Frontal cortex (tissue), 4 donors: ENCODE measurements at places on chromosomes 4 and X. TPM values are rescaled to one million over a fixed set of nuclear protein-coding genes. Genes with fewer than 3 reads are reported as not detected.

DNA sequence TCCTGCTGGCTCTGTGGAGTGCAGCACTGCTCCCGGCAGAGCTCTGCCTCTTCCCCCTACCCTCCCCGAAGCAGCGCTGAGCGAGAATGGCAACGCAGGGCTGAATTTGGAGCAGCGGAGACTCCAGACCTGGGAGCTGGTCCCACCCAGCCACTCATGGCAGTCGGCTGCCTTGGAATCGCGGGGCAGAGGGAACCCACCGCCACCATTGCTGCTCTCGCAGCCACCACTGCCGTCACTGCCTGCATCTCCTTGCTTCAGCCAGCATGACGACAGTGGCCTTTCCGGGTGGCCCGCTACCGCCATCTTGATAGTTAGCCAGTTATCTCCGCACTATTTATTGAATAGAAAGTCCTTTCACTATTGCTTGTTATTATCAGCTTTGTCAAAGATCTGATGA lies 321.5 kb upstream of the POU3F4 start:
- DNase-seq: no peak

DNA sequence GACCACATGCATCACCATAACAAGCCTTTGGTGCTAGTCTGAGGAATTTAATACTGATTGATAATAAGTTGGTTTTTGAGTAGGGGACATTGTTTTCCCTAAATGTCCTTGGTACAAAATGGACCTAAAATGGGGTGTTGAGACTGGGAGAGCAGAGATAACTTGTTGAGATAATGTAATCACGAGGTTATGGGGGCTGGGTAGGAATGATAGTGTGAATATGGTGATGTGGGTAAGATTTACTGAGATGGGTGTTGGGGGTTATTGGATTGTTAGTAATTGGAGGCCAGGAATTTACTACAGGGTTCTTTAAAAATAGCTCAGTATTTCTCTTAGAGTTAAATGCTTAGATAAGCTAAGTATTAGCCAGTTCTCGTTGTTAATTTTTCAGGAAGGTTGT lies 3.9 kb downstream of the BMP2K start:
- DNase-seq: no peak

LPAR4 gene
- total RNA-seq: 2.9 TPM

DNA sequence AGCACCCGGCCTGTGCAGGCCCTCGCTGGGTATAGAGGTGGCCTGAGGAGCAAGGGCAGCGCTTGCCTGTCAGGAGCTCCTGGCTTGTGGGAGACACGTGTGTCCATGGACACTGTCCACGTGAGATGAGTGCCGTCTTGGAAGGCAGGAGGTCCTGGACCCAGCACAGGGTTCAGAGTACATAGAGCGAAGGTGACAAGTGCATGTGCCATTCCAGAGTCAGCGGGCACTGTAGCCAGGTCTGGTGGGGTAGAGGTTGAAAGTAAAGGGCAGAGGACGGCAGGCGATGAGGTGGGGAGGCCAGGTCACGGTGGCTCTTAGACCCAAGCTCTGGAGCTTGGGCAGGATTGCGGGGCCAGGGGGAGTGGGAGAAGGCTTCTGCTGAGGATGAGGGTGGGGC lies 28.4 kb upstream of the TADA2B start:
- no peak for DNase-seq

DACH2 gene
- total RNA-seq: 5.7 TPM

DNA sequence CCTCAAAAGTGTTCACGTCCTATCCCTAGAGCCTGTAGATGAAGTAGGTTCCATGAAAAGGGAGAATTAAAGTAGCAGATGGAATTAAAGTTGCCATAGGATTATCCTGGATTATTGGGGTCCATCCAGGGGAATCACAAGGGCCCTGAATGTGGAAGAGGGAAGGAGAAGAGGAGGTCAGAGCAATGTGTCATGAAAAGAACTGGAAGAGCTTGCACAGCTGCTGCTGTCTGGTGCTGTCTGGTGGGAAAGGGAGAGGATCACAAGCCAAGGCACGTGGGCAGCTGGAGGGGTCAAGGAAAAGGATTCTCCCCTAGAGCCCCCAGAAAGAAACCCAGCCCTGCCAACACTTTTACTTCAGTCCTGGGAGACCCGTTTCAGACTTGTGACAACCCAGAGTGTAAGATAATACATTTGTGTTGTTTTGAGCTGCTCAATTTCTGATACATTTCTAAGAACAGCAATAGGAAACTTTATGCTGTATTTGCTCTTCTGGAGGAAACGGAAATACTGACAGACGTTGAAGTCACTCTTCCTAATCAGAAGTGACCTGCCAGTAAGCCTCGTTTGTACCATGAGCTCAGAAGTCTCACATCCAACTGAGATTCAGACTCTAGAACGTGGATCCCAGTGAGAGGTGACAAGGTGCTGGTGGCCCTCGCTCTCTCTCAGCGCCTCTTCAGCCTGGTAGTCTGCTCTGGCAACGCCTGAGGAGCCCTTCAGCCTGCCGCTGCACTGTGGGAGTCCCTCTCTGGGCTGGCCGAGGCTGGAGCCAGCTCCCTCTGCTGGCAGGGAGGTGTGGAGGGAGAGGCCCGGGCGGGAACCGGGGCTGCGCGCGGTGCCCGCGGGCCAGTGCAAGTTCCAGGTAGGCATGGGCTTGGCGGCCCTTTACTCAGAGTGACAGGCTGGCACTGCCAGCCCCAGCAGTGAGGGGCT lies 34.7 kb upstream of the ENPP6 start:
- DNase-seq: no peak

DNA sequence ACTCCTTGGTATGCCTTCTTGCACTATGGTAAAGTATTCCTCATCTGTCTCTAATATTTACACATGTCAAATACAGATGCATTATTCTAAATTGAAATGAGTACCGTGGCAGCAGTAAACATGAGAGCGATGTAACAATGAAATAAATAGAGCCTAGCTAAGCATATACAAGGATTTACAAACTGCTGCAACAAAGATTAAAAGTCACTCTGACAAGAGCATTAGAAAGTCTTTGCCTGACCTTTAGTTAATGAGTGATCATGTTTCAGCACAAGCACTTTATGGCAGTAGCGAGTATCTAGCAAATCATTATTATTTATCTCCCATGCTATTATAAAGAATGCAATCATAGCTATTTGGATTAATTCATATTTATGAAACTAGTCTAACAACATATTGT lies 547.0 kb upstream of the NDST4 start:
- no peak for DNase-seq

- no peak for DNase-seq
Measured at GRCh38 chr4:113837397-113837796, 75.9 kb upstream of the CAMK2D start.

NOX1 gene
- not detected for total RNA-seq

DNA sequence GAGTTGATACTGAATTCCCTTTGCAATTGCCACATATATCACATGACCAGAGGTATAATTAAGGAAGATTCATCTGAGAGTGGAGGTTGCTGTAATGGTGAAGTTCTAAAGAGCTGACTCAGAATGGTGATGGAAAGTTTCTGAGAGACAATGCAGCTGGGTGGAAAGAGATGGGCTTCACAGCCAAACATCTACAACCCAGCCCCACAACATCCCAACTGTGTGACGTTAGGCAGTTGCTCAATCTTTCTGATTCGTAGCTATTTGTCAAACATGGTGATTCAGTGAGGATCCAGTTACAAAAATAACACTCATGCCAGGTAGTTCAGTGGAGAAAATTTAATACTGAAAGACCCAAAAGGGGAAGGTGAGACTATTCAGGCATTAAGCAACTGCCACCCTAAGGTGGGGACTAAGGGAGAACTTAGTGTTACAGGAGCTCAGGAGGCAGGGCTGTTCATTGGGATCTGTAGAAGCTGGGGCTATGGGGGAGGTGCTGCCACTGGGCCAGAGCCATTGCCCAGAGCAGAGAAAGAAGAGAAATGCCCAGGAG lies 6.9 kb upstream of the AFF1 start:
- DNase-seq: no peak
